Hindlimb muscle (tissue), 1 donor: ENCODE measurements at places on chromosomes 2 and 18. TPM values are rescaled to one million over a fixed set of nuclear protein-coding genes. Genes with fewer than 3 reads are reported as not detected.

DNA sequence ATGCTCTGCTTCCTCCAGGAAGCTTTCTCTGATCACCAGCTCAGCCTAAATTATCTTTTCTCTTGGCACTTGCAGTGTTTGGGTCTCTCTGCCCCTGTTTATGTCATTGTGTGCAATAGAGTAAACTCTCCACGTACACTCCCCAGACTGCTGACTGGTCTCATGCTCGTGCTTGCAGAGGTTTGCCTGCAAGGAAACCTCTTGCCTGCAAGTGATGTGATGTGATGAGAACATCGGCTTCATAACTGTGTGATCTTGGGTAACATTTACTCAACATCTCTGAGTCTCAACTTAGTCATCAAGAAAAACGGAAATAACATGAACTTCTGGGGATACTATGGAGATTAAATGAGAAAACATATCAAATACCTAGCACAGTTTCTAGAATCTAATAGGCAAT, 92.3 kb downstream of the BIN1 start:
- DNase-seq: no peak

- no peak for DNase-seq
These were observed 158.1 kb upstream of the CHAC2 start for GRCh38 chr2:53609551-53609950.

- DNase-seq: no peak
These were observed 213.2 kb downstream of the KCNJ3 start for GRCh38 chr2:154911729-154912128.

GRCh38 chr18:75477900-75478299, 50.4 kb upstream of the SMIM21 start:
- no peak for DNase-seq

GALNT13 gene
- polyA plus RNA-seq: 0.32 TPM

GRCh38 chr2:46114996-46115395, 182.2 kb upstream of the EPAS1 start:
- DNase-seq: no peak

GRCh38 chr2:168698969-168699368, 103.5 kb upstream of the NOSTRIN start:
- peak; percentile 49 for DNase-seq

GRCh38 chr2:241010531-241011295, 12.3 kb downstream of the SNED1 start:
- no peak for DNase-seq
